ENCODE measurements at places on chromosomes 6 and 20.

DNA sequence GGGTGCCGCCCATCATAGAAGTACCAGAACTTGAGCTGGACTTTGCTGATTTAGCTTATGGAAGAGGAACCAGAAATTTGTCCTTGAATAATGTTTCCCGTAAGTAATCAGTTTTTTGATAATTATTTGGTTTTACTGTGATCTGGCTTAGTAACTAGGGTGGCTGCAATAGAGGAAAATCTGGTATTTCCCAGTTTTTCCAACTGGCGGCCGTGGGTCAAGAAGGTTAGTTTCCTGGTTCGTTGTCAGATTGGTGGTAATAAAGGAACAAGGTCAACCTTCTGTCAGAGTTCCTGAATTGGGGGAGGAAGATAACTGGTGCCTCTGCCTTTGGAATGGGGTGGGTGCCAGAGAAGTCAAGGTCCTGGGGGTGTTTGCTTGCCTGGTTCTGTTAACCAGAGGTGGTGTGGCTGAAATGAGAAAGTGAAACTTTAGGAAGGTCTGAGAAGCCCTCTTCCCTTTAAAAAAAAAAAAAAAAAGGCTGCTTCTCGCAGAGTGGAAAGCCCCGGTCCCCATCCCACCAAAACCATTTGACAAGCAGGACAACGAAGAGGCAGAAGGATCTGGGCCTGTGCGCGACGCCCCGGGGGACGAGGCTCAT is at the start of gene CALHM6:
Gene CALHM6 (plus strand): TSS at position 45 of the 601 bp plus-strand sequence. CDS start 555 bp downstream, at position 600.
- no peak for DNase-seq

DNA sequence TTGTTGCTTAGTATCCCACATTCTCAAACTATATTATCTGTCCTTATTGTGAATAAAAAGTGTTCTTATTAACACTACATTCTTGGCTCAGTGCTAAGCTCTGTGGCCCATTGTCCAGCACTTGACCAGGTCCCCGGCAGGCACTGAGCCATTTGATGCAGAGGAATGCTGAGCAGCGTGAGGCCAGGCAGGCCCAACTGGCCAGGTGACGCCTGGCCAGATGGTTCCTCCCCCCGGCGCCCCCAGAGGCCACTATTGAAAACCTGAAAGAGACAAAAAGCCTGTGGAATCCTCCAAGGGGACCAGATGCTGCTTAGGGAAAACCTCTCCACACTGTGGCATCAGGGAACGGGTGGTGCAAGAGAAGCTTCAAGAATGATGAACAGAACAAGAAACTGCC is 597.5 kb upstream of the JAG1 start:
- DNase-seq = no peak

GRCh38 chr6:47353871-47354270 is 44.2 kb upstream of the TNFRSF21 start:
- DNase-seq = no peak

GRCh38 chr6:89887452-89888137 is 6.7 kb upstream of the GJA10 start:
- no peak for DNase-seq

DNA sequence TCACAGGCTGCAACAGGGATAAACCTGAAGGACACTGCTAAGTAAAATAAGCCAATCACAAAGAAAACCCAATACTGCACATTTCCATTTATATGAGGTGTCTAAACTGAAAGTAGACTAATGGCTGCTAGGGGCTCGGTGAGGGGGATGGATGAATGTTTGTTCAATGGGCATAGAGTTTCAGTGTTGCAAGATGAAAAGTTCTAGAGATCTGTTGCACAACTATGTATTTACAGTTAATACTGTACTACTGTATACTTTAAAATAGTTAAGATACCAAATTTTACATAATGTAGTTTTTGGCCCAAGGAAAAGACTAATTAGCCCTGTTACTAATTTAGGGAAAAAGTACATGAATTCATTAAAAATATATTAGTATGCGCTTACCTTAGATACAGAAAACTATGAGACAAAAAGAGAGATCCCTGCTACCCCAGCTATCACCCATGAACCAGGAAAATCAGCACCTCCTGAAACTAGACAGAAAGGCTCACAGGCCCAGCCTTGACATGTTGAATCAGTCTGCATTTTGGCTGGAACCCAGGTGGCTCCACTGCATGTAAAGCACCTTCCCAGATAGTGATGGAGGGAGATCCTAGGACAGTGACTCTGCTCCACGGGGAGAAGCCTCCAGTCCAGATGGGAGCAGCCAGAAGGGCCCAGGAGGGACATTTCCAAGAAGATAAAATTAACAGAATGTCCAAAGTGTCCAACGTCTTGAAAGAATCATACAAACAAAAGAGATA is 16.1 kb downstream of the HLA-F start:
- DNase-seq = no peak

- DNase-seq = no peak
These were observed 162.6 kb upstream of the SNX9 start for GRCh38 chr6:157660414-157660813.

GRCh38 chr6:147226163-147226724 is 22.0 kb downstream of the STXBP5 start:
- no peak for DNase-seq

- DNase-seq = no peak
These were observed 255.6 kb downstream of the MAFB start for GRCh38 chr20:40433341-40433861.

- no peak for DNase-seq
These were observed 33.6 kb downstream of the TMX4 start for GRCh38 chr20:7985916-7986315.

- DNase-seq = no peak
These were observed 996.8 kb upstream of the CITED2 start for GRCh38 chr6:140370976-140371870.

- no peak for DNase-seq
These were observed 739 bp downstream of the CTSZ start for GRCh38 chr20:59006167-59006863.

- no peak for DNase-seq
These were observed 3.6 kb upstream of the ARFGEF3 start for GRCh38 chr6:138157986-138158638.

GRCh38 chr6:41723530-41724227 is 11.7 kb downstream of the TFEB start:
- peak; percentile 83 for DNase-seq

DNA sequence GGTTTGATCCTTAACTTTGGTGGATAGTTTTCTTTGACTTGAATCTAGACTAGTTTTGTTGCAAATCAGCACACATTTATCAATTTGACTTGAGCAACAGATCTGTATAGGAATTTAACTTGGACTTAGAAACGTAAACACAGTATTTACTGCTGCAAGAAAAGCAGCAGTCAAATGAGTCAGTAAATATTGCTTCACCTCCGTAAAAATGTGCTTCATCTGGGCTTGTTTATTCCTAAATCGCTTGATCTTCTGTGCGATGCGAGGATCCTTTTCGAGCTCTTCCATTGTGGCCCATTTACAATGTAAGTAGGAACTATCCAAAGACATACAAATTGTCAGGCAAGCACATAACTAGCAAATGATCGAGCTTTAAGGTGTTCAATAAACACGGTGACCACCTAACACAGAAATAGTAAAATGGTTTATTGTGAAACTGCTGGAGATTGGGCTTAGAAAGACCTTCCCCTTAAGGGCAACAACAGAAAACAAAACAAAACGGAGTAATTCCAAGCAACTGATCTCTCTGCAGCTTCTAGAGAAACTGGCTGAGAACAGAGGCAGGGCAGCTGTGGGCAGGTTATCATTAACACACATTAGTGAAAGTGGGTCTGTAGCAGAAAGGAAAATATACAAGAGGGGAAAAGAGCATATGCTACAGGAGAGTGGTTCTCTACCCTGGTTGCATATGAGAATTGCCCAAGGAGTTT is 120.8 kb downstream of the CHD6 start:
- DNase-seq = no peak

- DNase-seq = no peak
These were observed 367.2 kb downstream of the EPM2A start for GRCh38 chr6:145368075-145368474.

GRCh38 chr6:45630801-45631200 is 253.1 kb upstream of the SUPT3H start:
- DNase-seq = no peak

DNA sequence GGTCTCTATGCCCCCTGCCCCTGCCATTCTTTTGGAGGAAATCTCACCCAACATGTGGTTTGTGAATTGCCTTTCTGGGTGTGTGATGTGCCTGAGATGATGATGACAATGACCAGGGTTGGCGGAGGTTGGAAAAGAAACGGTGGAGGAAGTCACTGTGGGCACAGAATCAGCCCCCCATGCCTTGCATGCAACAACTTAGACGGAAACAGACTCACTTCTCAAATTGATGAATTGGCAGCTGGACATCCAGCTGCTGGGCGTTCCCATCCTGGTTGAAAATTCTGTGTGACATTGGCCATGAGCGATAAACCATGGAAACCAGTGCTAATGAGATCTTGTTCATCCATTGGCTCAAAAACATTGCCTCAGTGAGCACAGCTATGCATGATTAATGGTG is 95.8 kb upstream of the LY86 start:
- DNase-seq = no peak

DNA sequence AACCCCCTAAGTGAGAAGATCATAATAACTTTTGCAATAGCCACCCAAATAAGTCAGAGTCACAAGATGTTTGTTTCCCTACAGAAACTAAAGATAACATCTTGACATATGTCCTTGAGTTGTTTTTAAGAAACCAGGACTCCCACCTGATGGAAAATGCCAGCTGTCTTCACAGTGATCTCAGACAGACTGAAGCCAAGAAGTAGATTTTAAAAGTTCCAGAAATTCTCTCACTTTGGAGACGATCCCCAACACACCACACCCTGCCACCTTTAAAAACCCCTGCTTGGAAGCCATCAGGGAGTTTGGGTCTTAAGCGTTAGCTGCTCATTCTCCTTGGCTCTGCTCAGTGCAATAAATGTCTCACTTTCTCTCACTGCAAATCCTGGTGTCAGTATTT is 63.0 kb downstream of the GPR6 start:
- no peak for DNase-seq

DNA sequence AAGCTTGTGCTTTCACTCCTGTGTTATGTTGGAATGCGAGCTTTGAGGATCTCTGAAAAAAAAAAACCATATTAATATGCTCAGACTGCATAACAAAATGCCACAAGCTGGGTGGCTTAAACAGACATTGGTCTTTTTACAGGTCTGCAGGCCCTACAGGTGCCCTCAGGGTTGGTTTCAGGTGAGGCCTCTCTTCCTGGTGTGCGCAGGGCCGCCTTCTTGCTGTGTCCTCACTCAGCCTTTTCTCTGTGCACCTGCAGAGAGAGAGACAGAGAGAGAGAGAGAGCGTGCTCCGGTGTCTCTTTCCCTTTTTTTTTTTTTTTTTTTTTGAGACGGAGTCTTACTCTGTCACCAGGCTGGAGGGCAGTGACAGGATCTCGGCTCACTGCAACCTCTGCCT is 114.1 kb upstream of the SNX9 start:
- DNase-seq = no peak

- DNase-seq = no peak
These were observed 2.2 kb downstream of the PRRC2A start for GRCh38 chr6:31622684-31623091.

- no peak for DNase-seq
These were observed 395.9 kb downstream of the PREX1 start for GRCh38 chr20:48431653-48432493.

DNA sequence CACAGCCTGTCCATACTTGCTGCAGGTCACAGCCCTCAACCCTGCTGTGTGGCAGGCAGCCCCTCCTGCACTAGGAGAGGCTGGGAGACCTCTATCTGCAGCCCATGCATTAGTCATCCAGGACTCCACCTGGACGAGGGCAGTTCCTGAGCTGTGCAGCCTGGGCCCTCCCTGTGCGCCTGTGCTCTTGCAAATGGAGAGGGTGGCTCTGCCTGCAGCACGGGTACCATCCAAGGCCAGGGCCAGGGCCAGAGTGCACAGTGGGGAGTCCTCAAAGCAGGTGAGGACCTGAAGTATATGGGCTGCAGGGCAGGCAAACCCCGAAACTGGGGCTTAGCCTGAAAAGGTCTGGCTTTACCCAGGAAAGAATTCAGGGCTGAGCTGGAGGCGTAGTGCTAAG is 89.8 kb upstream of the PHACTR3 start:
- no peak for DNase-seq

DNA sequence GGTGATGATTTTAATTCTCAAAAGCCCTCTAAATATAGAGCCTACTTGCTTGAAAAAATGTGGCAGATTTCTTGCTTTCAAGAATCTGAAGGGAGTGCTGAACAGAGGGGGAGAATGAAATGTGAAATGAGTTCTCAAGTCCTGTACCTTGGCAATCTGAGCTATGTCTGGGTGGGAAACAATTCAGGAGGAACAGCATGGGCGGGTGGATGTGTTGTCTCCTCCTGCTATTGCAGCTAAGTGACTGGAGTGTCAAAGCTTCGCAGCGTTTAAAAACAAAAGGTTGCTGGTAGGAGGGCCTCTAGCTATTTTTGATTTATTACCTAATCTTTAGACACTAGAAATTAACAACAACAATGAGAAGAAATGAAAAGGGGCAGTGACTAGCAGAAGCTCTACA is 102.5 kb upstream of the ARG1 start:
- DNase-seq = no peak

GRCh38 chr6:23202207-23202606 is 632.8 kb downstream of the HDGFL1 start:
- DNase-seq = no peak

All from CD4-positive, alpha-beta T cell treated with Interferon alpha-2 for 1 hour (primary cell).